Chondrocyte (in vitro differentiated cells): ENCODE measurements at places on chromosomes 16 and 17. TPM values are rescaled to one million over a fixed set of nuclear protein-coding genes. Genes with fewer than 3 reads are reported as not detected.

DNA sequence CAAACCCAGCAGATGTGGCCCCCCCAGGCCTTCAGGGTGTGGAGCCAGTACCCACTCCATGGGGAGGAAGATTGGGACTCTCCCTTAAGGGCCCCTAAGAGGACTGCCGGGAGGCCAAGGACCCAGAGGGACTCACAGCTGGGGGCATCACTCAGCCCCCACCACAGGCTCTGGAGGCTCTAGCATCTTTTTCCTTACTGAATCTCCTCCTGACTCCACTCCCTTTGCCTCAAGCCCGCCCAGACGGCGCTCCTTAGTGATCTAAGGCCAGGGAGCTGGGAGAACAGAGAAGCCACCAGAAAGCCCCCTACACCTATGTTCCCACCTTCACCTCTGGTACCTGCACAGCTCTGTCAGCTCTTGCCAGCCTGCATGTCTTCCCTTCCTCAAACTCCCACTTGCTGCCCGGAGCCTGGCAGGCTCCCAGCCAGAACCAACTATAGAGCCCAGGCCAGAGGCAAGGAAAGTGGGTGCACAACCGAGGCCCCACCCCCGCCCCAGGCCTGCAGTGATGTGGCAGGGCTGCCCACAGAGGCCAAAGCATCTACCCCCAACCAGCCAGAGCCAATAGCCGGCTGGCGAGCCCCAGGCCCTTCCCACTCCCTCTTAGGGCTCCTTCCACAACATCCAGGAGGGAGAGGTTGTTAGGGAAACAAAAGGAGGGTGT, 22.3 kb upstream of the MPO start:
- no peak overlapping the region for H3K27ac ChIP-seq
- no peak for DNase-seq
- H3K4me1 ChIP-seq, result no peaks in the 10 kb centered on the region
- H3K27me3 ChIP-seq, result peaks cover 24% of the 10 kb centered on the region
- H3K4me3 ChIP-seq, result no peak overlapping the region

DNA sequence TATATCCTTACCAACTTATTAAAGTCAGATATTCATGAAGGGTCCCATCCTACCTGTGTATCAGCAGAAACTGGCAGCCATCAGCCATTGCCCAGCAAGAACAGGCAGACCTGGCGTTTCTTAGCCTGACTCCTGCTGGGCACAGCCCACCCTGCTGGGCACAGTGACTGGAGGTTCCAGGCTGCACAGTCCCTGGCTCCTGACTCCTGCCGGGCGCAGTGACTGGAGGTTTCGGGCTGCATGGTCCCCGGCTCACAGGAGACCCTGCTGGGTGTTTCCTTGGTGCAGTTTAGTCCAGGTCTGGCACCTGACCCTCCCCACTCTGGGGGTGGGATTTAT, 6.7 kb downstream of the TIMM22 start:
- peak overlapping the region; percentile 97 for H3K27ac ChIP-seq
- no peak overlapping the region for H3K4me3 ChIP-seq
- H3K36me3 ChIP-seq, result peaks cover 27% of the 10 kb centered on the region

GRCh38 chr17:59837308-59838051, 55.3 kb downstream of the TUBD1 start:
- H3K4me1 ChIP-seq, result peaks cover 32% of the 10 kb centered on the region
- peak overlapping the region; percentile 98 for H3K4me3 ChIP-seq
- DNase-seq, result no peak
- H3K36me3 ChIP-seq, result peaks cover 45% of the 10 kb centered on the region
- no peaks in the 10 kb centered on the region for H3K27me3 ChIP-seq

The DNASE1L2 gene
- 0.97 to 1.6 TPM (median 1.2 TPM) in 3 replicates for total RNA-seq

DNA sequence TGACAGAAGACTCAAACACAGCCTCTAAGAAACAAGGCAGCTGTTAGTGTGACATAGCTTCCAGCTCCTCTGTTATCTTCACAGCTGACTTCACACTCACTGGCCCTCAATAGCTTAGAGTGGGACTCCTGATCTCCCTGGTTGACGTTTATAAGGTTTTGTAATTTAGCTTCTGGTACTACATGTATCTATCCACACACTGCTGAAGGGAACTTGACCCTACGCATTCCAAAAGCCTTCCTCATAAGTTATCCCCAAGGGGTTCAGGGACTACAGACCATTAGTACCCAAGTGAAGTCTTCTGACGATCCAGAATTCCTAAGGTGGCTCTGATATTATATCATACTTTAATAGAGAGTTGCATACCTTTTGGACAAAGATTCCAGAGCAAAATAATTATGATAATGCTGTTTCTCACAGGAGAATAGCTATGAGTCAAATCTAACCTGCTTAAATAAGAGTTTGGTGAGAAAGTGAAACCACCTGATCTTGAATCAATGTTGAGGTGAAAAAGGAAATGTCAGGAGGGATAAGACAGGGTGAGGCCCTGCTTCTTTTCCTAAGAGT, 14.5 kb downstream of the ACACA start:
- H3K4me3 ChIP-seq, result no peak overlapping the region
- H3K27me3 ChIP-seq, result no peaks in the 10 kb centered on the region
- DNase-seq, result no peak
- H3K27ac ChIP-seq, result peak overlapping the region; percentile 72
- peaks cover 30% of the 10 kb centered on the region for H3K4me1 ChIP-seq

DNA sequence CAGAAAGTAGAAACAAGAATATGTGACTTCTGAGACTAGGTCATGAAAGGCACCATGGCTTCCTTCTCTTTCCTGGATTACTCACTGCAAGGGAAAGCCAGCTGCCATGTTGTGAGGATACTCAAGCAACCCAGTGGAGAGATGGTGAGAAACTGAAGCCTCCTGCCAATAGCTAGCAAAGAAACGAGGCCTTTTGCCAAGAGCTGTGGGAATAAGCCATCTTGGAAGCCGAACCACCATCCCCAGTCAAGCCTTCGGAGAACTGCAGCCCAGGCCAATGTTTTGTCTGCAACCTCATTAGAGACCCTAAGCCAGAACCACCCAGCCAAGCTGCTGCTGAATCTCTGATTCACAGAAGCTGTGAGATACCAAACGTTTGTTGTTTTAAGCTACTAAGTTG, 104.7 kb upstream of the CRHR1 start:
- H3K27ac ChIP-seq, result no peak overlapping the region
- H3K36me3 ChIP-seq, result no peaks in the 10 kb centered on the region
- no peak for DNase-seq
- peaks cover 30% of the 10 kb centered on the region for H3K27me3 ChIP-seq

The SLC16A13 gene
- 3.5 to 5.4 TPM (median 4.8 TPM) in 3 replicates for total RNA-seq

The KRT12 gene
- total RNA-seq, result not detected in 3 replicates

GRCh38 chr17:57724026-57724728, 20.9 kb downstream of the CCDC182 start:
- no peak overlapping the region for H3K4me3 ChIP-seq
- peaks cover 2% of the 10 kb centered on the region for H3K4me1 ChIP-seq
- peaks cover 5% of the 10 kb centered on the region for H3K27me3 ChIP-seq
- H3K36me3 ChIP-seq, result no peaks in the 10 kb centered on the region

- H3K36me3 ChIP-seq, result no peaks in the 10 kb centered on the region
- H3K27me3 ChIP-seq, result peaks cover 23% of the 10 kb centered on the region
- H3K4me1 ChIP-seq, result peaks cover 3% of the 10 kb centered on the region
- no peak overlapping the region for H3K27ac ChIP-seq
Measured at GRCh38 chr17:41739661-41740352, 5.4 kb upstream of the HAP1 start.

The JPH3 gene
- total RNA-seq, result 1.1 to 1.9 TPM (median 1.2 TPM) in 3 replicates

DNA sequence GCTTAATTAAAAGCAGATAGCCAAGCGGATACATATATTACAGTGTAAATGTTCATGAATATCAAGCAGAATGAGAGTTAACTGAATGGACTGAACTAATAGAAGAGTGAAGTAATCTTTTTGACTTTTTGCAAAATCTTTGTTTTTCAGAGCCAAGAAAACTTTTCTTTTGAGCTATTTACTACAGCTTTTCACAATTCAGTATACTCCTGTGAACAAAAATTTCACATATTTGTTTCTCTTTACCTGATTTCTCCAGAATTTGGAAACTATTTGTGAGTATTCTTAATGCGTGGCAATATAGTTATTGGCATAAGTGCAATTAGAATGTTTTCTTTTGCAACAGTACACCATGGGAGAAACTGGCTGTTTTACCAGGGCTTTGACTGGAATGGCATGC, 9.1 kb upstream of the DUXB start:
- DNase-seq, result no peak
- no peak overlapping the region for H3K4me3 ChIP-seq
- no peaks in the 10 kb centered on the region for H3K4me1 ChIP-seq
- no peaks in the 10 kb centered on the region for H3K36me3 ChIP-seq
- H3K27me3 ChIP-seq, result peaks cover 8% of the 10 kb centered on the region

The DNAAF8 gene
- 2.0 to 2.6 TPM (median 2.2 TPM) in 3 replicates for total RNA-seq

DNA sequence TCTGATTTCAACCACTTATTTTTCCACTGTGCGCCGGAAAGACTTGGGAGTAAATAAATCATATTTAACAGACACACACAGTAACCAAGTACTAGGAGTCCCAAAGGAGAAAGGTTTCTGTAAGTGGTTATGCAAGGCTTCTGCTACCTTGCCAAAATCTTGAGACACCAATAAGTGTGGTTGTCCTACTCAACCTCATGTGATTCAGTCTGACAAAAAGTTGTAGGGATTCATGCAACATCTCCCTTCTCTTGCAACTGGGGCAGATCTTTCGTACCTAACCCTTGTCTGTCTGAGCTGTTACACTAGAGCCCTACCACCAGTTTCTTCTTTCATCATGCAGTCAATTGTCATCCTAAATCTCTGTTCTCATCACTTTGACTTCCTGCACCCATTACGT, 69.9 kb upstream of the NUDT7 start:
- no peaks in the 10 kb centered on the region for H3K27me3 ChIP-seq
- DNase-seq, result no peak
- H3K27ac ChIP-seq, result no peak overlapping the region
- H3K4me3 ChIP-seq, result no peak overlapping the region
- no peaks in the 10 kb centered on the region for H3K4me1 ChIP-seq

DNA sequence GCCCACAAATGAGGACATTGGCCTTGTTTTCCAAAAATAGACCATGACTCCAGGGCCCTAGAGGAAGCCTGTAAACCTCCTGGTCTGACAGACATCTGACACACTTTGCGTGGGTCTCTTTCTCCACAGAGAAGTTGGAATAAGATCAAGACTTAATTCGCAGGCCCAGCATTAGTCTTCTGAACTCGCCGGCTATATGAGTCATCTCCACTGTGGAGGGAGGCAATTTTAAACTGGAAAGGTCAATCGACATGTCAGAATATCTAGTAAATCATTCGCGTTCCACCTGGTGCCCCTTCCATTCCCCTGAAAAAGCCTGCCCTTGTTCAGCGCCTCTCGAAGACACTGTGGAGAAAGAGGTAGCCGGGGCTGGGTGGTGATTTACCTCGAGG, 140.1 kb downstream of the CLEC16A start:
- no peaks in the 10 kb centered on the region for H3K27me3 ChIP-seq
- no peak overlapping the region for H3K4me3 ChIP-seq
- H3K36me3 ChIP-seq, result peaks cover 6% of the 10 kb centered on the region
